Stimulated activated CD8-positive, alpha-beta memory T cell treated with anti-CD3 and anti-CD28 coated beads, Interleukin-2, amount 100 ng/mL, for 48 hours (primary cell): ENCODE measurements at places on chromosomes 13 and 19.
A peak's percentile ranks its signal among the peaks of the same experiment; 100 is the strongest.

- no peak for DNase-seq
These were observed 1.5 kb upstream of the ZSCAN4 start for GRCh38 chr19:57667228-57667627.

GRCh38 chr13:51816604-51817249 lies 12.8 kb upstream of the DHRS12 start:
- DNase-seq: no peak

GRCh38 chr13:97279913-97280312 lies 57.8 kb downstream of the MBNL2 start:
- no peak for DNase-seq

GRCh38 chr13:26834646-26835045 lies 74.1 kb upstream of the GPR12 start:
- DNase-seq: no peak

DNA sequence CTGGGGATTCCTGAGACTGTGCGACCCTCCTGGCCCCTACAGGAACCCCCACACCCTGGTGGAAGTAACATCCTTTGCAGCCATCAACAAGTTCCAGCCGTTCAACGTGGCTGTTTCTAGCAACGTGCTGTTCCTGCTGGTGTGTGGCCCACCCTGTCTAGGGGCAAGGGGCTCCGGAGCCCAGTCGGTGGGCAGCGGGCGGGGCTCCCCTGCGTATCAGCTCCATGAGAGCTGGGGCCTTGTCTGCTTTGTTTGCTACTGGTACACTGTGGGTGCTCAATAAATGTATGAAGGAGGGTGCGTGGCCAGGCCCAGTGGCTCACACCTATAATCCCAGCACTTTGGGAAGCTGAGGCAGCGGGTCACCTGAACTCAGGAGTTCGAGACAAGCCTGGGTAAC lies 10.9 kb downstream of the MPND start:
- DNase-seq: no peak

DNA sequence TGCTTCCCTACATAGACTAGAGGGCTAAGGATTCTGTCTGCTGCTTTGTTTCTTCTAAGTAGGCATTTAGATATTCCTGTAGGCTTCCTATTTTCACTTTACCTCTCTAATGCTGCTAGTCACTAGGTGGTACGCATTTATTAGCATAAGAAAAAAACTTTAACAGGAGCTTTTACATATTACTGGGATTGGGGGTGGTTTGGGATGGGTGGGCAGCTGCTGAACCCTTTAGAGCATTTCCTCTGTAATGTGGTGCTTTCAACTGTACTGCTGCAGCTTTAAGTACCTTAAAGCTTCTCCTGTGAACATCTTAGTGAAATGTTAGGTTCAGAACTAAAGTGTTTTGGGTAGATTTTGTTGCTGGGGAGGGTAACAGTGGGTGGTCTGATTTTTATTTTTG lies 92.6 kb downstream of the ZNF486 start:
- DNase-seq: no peak

- no peak for DNase-seq
These were observed 6.6 kb upstream of the PRKD2 start for GRCh38 chr19:46723471-46723870.

DNA sequence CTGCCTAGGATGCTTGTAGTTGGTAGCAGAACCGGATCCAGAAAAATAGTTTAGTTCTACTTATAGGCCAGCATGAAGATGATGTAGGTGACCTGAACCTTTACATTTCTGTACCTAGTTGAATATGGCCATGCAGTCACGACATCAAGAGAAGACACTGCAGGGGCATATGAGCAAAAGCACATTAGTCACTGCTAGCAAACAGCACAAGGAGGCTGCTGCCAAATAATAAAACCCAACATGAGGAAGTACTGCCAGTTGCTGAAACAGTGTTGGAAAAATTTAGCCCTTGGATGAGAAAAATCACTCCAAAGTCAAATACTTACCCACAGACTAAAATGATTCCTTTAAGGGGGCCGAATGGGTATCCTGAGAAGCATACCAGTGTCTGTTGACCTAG lies 20.8 kb downstream of the ERICH6B start:
- no peak for DNase-seq

- DNase-seq: peak; percentile 34
These were observed 27.2 kb downstream of the PBX4 start for GRCh38 chr19:19591133-19591825.

- no peak for DNase-seq
These were observed 15.5 kb upstream of the ISYNA1 start for GRCh38 chr19:18453269-18454024.

GRCh38 chr13:110641055-110642015 lies 26.0 kb downstream of the NAXD start:
- no peak for DNase-seq

DNA sequence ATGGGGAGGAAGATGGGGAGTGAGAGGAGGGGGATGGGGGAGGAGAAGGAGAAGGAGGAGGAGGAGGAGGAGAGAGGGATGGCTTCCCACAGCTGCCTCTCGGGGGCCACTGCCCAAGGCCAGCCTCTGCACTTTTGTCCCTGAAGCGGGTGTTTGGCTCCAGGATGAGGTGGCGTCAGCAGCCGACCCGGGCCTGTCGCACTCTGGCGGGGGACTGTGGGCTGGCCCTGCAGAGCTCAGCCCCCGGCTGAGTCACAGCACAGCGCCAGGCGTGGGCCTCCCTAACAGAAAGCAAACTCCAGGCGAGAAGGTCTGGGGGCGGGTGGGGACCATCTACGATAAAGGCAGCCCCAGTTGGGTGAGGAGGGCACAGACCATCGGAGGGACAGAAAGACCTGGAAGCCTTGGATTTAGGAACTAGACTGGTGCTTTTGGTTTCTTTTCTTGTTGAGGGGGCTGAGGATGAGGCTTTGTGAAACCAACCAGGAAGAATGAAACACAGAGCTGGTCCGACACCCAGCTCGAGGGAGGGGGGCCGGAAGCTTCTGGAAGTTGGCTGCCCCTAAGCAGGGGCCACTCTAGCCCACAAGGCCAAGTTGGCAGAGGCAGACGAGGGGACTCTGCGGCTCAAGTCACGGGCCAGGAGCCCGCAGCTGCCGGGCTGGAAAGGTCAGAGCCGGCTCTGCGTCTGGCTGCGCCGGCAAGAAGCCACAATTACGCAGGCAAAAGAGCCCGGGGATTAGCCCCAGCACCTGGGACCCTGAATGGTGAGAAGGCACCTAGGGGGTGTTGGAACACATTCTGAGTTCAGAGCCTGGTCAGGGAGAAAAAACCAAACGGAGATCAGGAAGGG lies 18.2 kb downstream of the LSM4 start:
- peak; percentile 85 for DNase-seq

- no peak for DNase-seq
These were observed 1.4 kb downstream of the TMEM272 start for GRCh38 chr13:51843529-51843928.

- no peak for DNase-seq
These were observed 798 bp upstream of the COX6B2 start for GRCh38 chr19:55355213-55355821.

DNA sequence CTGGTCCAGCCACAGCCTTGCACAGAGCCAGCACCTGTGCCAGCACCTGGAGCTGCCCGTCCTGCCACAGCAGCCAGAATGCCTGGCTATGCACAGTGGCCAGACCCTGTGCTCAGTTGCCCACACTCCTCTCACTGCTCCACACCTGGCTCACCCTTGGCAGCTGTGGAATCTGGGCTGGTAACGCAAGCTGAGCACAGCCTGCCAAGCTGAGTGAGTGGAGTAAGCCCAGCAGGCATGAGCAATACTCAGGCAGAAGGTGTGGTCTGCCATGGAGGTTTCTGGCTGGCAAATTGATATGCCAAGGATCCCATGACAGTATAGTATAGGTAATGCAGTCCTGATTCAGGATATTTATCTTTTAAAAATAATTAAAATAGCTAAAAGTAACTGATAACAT lies 122.2 kb downstream of the PCDH9 start:
- no peak for DNase-seq

GRCh38 chr13:40792284-40793051 lies 3.1 kb downstream of the SLC25A15 start:
- DNase-seq: no peak

DNA sequence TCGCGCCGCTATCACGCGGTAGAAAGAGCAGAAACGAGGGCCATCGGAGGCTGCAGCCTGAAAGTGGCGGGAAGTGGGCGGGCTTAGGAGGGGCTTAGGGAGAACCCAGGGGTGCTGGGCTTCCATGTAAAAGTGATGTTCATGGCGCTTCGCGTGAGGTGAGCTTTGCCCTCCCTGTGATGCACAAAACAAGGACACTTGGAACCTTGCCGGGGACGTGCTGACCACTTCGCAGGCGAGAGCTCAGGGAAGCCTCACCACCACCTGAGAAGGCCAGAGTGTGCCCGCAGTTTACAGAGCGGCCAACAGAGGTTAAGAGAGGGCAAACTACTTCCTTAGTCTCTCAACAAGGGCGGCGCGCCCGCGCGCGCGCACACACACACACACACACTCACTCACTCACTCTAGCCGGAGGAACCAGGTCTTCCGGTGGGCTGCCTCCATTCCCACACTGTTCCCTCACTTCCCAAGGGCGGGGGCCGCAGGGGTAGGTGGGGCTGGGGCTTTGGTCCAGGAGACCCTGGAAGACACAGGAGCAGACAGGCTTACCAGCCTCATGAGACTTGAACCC lies 651 bp downstream of the GAPDHS start:
- DNase-seq: no peak

- DNase-seq: no peak
These were observed 434.4 kb upstream of the TSHZ3 start for GRCh38 chr19:31783592-31783991.

DNA sequence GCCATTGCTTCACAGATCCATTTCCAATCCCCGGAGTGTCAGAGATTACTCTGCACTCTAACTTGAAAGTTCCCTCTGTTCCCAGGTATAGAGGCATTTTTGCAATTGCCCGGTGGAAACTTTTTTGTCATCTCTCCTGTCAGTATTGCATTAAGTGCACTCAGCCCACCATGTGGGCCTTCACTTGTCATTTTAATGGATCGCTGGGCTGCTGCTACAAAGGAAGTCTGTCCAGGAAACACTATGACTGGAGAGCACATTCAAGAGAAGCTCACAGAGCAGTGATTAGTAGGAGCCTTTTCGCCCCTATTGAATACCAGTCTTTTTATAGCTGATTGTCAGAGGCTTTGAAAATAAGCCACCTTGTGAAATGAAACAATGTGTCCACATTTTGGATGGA lies 180.9 kb downstream of the B3GLCT start:
- no peak for DNase-seq

- no peak for DNase-seq
These were observed 12.6 kb downstream of the CD37 start for GRCh38 chr19:49347835-49348234.
